ENCODE measurements at places on chromosomes 1 and 21. TPM values are rescaled to one million over a fixed set of nuclear protein-coding genes. Genes with fewer than 3 reads are reported as not detected.

DNA sequence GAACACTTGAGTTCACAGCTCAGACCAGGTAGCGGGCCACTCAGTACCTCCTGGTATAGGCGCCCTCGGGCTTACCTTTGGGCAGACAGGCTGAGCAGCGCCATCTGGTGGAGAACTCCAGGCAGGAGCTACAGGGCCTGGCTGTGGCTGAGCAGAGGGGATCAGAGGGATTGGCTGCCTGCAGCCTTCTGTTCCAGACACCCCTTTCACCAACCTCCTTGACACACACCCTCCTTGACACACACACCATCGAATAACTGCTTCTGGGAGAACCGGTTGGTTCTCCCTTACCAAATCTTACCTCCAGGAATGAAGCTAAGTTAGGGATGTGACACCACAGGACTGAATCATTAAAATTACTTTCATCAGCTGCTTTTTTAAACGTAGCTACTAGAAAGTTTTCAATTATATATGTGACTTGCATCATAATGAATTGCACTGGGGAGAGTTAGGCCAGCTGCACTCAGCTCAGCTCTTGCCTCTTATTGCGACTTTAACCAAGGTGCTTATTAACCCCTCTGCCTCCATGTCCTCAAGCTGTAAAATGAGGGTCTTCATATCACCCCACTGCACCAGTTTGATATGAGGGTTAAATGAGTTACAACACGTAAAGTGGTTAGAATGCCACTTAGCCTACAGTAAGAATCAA, 6.6 kb downstream of the LIN28A start:
- DNase-seq, result no peak

DNA sequence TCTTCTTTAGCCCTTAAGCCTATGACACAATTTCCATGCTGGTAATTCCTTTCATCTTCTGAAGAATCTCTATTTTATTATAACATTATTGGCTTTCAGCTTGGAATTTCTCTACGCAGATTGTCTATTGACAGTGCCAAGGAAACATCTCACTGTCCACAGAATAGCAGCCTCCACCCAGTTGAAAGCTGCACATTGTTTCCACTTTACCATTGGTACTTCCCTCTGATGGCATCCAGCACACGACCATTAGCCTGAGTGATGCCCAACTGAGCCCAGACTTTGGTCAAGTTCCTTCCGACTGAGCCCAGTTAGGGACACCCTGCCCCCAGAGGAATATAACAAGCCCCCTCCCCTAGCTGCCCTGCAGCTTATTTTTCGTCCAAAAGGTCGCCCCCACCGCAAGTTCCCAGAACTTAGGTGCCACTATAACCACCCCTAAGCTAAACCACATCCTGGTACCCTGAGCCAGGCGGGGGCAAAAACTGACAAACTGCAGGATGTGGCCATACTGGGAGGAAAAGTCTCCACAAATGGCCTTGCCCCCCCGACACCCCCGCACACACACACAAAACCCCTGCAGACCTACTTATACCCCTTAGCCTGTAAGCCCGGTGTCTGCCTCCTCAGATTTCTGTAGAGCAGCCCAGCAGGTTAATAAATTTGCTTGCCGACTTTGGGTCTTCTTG, 13.2 kb downstream of the GBP5 start:
- DNase-seq, result no peak

GRCh38 chr1:1761504-1762376, 16.5 kb downstream of the NADK start:
- no peak for DNase-seq

GRCh38 chr21:44353191-44353970, at the start of gene TRPM2:
TSS of gene TRPM2 (plus strand) at chr21:44353621. CDS start at chr21:44353701, 80 bp downstream.
- DNase-seq, result no peak

DNA sequence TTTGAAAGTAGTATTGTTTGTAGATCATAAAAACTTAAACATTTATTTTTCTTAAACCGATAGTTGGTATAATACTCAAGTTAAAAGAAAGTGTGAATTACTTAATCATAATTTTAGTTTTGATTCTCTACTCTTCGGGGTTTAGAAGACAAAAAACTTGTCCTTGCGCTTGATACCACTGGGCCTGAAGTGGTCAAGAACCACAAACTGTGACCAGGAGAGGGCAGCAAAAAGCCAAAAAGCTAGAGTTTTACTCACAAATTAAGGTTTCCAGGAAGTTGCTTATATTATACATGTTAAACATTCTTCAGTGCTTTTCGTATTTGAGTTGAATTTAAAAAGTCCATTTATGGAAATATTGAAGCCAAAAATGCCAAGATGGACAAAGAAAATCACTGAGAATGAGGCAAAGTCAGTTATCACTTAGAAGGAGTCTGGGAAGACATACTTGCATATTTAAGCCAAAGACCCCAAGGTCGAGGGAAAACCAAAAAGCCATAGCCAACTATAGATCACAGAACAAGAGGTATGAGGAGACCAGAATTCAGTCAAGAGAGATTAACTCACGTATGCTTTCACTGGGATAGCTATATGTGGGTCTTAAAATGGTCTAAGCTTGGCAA, 34.2 kb downstream of the EFCAB7 start:
- DNase-seq, result no peak

DNA sequence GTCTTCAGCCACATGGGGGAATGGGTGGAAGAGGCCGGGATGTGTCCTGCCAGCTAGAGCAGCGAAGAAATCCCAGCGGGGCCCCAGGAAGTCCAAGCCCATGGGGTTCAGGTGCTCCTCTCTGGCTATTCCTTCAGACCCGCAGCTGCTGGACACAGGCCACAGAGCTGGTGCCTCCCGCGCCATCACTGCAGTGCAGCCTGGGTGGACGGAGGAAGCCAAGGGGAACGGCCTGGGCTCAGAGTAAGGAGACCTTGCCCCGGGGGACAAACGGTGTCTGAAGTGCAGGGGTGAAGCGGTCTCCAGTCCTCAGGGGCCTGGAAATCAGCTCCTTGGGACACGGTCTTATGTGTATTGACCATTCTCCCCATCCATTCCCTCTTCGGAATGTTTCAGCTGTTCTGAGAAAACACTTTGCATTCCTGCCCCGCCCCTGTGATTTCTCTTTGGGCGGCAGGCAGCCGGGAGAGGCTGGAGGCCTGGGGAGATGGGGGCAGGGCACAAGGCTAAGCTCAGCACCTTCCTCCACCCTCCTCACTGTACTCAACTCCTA, 18.4 kb downstream of the MTHFR start:
- DNase-seq, result no peak

DNA sequence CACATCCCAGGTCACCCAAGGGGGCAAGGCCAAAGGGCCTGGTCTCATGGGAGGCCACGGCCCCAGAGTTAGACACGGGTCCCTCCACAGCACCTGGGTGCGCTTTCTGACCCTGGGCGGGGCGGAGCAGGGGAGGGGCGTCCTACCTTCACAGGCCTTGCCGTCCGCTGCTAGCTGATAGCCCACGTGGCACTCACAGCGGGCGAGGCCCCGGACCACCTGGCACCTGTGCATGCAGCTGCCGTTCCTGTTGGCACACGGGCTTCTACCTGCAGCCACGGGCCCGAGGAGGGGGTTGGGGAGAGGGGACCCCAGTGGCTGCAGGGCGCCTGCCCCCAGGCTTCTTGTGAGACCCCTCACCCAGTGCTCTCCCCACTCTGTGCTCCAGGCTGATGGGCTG, 59.9 kb downstream of the ARHGEF16 start:
- no peak for DNase-seq

GRCh38 chr1:95380909-95381308, 146.9 kb downstream of the RWDD3 start:
- no peak for DNase-seq

The CFAP74 gene
- total RNA-seq, result not detected

The PPFIA4 gene
- total RNA-seq, result 0.83 TPM

The AGMAT gene
- not detected for total RNA-seq

Measured in esophagus muscularis mucosa (tissue), 4 donors.